ENCODE measurements at places on chromosomes 1 and 21.

GRCh38 chr1:26321315-26322041 is 3.7 kb downstream of the CD52 start:
- peak; percentile 91 for DNase-seq

DNA sequence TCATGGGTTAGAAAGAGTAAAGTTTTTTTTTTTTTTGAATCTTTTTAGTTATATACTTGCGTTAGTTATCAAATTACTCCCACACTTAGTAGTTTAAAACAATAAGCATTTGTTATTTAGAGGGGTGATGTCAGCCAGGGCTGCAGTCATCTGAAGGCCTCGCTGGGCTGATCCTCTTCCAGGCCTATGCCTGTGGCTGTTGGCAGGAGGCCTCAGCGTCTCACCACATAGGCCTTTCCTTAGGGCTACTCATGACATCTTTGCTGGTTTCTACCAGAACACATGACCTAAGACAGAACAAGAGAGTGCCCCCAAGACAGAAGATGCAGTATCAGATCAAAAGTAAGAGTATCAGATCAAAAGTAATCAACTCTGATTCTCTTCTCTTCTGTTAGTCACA is 167.4 kb downstream of the HHAT start:
- DNase-seq, result no peak

GRCh38 chr1:192476802-192477298 is 98.7 kb upstream of the RGS1 start:
- no peak for DNase-seq

DNA sequence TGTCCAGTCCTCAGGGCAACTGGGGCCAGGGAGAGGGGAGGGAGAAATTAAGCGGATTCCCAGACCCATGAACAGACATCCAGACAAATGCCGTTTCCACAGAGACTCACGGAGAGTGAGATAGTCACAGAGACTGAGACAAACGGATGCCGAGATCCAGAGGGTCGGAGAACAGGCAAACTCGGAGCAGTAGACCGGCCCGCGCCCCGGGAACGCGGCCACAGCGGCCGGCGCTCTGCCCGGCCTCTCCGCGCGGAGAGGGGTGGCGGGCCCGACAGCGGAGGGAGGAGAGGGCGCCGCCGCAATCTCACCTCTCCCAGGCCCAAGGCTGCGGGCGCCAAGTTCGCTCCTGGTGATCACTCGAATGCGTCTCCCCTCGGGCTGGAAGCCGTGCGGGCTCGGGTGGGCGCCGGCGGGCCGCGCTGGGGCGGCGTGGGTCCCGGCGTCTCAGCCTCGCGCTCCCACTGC is 831 bp upstream of the FOXD2 start:
- DNase-seq, result peak; percentile 37

DNA sequence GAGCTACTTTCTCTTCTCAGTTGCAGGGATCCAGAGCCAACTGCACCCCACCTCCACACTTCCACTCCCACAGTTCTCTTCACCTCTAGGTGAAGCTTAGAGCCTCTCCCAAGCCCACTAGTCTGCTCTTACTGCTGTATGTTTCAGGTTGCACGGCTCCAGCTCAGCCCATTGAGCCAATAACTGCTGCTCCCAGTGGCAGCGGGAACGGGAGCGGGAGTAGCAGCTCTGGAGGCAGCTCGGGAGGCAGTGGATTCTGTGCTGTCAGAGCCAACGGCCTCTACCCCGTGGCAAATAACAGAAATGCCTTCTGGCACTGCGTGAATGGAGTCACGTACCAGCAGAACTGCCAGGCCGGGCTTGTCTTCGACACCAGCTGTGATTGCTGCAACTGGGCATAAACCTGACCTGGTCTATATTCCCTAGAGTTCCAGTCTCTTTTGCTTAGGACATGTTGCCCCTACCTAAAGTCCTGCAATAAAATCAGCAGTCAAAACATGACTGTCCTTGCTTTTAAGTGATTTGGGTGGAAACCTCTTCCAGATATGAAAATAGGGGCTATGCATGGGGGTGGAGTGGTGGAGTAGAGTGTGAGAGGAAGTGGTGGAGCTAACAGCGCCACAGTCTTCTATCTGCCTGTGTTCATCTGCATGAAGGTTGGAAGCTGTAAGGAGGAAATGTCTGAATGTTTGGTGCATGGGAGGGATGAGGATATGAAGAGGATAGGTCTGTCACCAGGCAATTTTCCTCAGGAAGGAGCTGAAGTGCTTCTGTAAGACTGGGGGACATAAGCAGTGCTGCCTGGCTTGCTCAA is 29.6 kb downstream of the CHIA start:
- peak; percentile 16 for DNase-seq

- no peak for DNase-seq
These were observed 368.1 kb downstream of the NCAM2 start for GRCh38 chr21:21366277-21366676.

GRCh38 chr21:29074007-29074376 is 544 bp upstream of the CCT8 start:
- no peak for DNase-seq

- DNase-seq, result no peak
These were observed 13.3 kb downstream of the ATP5PO start for GRCh38 chr21:33902349-33902748.
